ENCODE measurements at places on chromosomes 7 and 10.
A peak's percentile ranks its signal among the peaks of the same experiment; 100 is the strongest.

DNA sequence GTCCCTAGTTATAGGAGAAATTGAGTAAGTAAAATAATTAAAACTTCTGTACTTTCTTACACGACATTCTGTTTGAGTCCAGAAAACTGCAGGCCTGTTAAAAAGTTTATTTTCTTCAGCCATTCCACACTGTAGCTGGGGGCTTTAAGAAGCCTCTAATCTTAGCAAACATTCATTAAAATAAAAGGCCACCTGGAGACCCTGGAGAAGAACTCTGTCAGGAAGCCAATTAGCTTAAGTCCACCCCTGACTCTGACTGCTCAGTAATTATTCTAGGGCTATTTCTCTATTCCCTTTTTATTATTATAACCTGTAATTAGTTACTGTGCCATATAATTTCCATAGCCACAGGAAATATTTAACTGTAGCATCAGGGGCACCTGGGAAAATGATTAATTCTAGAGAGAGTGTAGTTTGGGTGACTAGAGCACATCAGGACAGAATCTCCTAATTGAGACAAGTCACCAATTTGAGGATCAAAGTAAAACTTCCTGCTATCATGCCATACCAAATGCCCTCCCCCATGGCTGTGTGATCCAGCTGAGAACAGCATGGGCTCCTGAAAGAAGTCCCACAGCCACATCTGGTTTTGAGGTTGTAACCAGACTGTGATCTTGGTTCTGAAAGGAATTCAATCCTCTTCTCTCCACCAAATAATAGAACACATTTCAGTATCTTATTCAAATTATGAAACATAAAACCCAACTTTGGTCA lies 1302.3 kb downstream of the XPNPEP1 start:
- no peak for DNase-seq

GRCh38 chr10:70299876-70300275 lies 16.1 kb upstream of the NPFFR1 start:
- DNase-seq, result no peak

DNA sequence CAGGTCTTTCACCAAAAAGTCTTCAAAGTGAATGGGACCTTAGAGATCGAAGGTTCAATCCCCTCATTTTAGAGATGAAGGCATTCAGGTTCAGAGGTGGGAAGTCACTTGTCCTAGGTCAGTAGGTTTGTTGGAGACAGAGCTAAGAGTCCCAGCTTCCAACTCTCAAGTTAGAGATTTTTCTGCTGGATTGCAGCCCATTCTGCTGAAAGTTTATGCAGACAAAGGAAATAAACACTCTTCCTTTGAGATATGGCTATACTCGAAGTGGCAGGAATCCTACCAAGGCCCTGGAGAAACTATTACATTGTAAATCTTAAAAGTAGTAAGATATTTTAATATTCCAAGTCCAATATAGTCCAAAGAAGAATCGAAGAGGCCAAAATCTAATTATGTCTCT lies 64.4 kb downstream of the LYZL1 start:
- no peak for DNase-seq

DNA sequence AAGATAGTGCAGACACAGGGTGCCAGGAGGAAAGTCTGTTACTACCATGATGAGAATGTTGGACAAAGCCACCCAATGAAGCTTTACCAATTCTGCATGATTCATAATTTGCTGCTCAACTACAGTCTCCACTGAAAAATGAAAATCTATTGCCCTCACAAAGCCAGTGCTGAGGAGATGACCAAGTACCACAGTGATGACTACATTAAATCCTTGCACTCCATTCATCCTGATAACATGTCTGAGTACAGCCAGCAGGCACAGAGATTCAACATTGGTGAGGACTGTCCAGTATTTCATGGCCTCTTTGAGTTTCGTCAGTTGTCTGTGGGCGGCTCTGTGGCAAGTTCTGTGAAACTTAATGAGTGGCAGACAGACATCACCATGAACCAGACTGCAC lies 144.0 kb downstream of the PLCE1 start:
- DNase-seq, result no peak

DNA sequence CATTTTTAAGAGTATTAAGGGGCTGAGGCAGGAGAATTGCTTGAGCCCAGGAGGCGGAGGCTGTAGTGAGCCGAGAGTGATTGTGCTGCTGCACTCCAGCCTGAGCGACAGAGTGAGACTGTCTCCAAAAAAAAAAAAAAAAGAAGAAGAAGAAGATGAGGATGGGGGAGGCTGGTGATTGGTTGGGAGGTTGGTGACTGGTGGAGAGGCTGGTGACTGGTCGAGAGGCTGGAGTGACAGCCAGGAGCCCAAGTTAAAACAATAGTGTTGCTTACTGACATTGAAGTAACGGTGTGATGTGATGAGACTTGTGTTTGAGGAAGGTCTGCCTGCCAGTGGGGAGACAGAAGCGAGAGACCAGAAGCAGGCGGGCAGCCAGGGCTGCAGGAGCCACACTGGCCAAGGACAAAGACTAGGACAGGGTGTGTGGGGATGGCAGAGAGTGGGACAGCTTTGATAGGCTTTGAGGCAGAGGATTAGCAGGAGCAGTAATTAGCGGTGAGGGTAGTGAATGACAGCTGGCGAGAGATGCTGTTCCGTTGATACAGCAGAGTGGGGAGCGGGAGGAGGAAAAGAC lies 4.9 kb downstream of the SRRT start:
- DNase-seq, result peak; percentile 40
